ENCODE measurements at places on chromosomes 7 and 10.

- no peak for DNase-seq
Observed at GRCh38 chr10:14751014-14751896, 23.4 kb downstream of the FAM107B start.

DNA sequence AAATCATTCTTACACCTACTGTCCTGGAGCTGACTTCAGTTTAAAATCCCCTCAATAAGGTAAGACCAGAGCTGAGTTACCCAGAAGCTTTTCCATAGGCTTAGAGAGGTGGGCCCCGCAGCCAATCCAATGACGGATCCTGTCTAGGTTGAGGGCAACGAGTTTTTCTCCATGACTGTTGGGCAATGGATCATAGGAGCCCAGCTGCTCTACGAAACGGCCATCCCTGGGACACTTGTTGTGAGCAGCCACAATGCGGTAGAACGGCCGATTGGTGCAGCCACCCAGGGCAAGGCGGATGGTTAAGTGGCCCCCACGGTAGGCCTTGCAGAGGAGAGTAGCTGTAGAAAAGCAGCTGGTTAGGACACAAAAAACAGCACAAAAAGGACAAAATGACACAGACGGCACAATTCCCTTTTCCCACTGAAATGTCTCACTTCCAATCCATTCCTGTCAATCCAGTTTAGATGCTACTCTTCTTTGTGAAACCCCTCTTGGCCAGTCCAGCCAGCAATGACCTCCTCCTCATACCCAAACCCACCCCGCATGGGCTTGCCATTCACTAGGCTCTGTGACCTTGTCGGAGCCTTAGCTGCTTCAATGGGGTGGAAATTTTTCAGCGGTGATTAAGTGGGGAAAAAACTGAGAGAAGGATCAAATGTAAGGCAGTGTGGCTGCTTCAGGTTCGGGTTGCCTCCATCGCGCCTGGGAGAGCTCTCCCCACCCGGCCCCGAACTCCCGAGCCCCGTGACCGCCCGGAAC, 580 bp downstream of the MRPS16 start:
- DNase-seq: no peak

- peak; percentile 22 for DNase-seq
Observed at GRCh38 chr7:68929781-68930261, 668.5 kb upstream of the AUTS2 start.

- DNase-seq: no peak
Observed at GRCh38 chr7:25562673-25563182, 334.4 kb upstream of the NPVF start.

DNA sequence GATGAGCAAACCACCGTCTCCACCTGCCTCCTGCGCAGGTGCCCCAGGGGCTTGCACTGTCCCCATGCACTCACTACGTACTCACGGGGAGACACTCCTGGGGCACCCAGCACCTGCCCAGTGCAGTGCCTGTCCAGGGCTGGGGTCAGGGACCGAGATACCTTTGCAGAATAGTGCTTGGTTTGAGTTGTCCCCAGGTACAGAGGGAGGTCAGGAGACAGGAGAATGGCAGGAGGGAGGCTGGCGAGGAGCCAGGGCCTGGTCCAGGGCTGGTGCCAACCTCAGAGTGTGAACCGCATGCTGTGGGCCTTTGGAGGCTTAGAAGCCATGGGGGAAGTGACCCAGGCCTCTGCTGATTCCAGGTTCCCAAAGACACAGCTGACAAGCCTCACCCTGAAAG, 110.1 kb upstream of the GPR26 start:
- no peak for DNase-seq

- DNase-seq: no peak
Observed at GRCh38 chr10:113961182-113962031, 82.3 kb upstream of the ADRB1 start.

- DNase-seq: no peak
Observed at GRCh38 chr10:15660990-15661389, 58.7 kb downstream of the ITGA8 start.

- DNase-seq: no peak
Observed at GRCh38 chr7:157771-158625, 34.4 kb upstream of the FAM20C start.

- DNase-seq: no peak
Observed at GRCh38 chr7:107900496-107901015, 9.6 kb downstream of the DLD start.

- DNase-seq: no peak
Observed at GRCh38 chr10:96540240-96540639, 26.5 kb upstream of the TLL2 start.

- DNase-seq: no peak
Observed at GRCh38 chr7:30979027-30979426, 15.3 kb downstream of the GHRHR start.

DNA sequence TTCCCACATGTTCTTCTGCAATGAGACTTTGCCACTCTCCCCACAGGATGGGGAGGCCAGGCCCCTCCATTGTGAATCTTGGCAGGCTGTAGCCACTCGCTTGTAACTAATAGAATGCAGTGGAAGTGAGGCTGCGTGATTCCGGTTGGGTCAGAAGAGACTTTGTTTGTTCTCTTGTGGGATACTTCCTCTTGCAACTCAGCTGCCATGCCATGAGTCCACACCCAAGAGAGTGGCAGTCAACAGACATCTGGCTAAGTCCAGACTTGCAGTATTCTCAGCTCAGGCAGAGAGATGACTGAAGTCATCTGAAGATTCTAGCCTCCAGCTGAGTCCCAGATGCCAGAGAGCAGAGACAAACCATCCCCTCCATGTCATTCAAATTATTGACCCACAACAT, 153.4 kb upstream of the GDF10 start:
- no peak for DNase-seq

DNA sequence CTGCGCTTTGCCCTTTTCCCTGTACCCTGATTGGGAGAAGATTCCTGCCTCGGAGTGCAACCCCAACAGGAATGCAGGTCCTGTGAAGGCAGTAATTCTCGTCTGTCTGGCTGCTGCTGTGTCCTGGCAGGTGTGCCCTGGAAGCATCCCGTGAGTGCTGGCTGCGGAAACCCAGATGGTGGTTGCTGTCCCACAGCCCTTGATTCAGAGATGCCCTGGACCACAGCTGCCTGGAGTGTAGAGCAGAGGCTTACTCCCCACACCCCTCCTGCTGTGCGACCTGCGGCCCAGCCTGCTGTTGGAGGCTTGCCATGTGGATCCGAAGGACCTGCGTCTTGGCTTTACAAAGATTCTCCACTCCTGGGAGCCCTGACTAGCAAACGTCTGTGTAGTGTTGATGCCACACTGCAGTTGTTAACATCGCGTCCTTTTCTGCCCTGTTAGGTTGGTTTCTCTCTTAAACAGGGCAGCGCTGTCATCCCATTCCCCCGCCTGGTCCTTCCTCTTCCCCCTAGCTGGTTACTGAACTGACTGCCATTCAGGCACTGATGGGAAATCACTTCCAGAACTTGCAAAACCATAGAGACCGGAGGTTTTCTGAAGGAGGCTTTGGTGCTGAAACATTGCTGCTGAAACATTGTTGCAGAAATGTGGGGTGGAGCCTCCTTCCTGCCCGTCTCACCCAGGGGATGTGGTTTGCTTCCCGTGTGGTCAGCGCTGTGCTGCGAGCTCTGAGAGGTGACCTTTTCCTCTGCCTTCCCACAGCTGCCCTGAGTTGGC, 53.3 kb downstream of the DNAJB6 start:
- peak; percentile 67 for DNase-seq

DNA sequence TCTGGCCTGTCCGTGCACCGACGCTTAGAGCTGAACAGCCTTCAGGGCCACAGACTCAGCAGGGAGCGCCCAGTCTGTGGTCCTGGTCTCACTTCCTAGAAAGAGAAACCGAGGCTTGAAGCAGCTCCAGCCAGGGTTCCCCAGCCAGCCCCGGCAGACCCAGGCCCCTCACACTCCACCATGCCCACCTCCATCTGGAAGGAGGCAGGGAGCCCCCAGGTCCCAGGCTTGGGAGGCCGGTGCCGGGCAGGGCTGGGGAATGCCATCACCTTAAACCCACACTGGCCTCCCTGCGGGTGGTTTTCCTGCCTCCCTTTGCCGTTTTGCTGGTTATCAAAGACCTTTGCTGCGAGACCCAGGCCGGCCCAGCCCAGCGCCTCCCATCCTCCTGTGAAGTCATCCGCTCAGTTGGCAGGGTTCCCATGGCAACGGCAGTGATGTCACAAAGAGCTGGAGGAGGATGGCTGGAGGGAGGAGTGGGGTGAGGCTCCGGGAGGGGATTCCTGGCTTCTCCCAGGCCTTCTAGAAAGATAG, 24.0 kb downstream of the ELFN1 start:
- peak; percentile 63 for DNase-seq

DNA sequence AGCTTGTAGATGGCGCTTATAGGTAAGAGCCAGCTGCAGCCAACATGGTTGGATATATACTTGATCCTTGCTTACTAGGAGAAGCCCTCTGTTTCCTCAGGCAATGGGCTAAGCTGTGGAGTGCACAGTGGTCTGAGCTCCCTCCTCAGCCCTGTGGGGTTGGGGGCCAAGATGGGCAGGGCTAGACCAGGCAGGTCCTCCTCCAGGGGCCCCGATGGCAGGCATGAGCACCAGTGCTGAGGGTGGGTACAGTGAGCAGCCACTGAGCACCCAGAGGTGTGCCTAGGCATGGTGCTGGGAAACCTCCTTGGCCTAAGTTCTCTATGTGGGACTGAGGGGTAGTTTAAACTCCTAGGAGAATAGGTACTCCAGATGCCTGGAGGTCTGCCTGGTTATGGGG, 680.2 kb downstream of the SUGCT start:
- no peak for DNase-seq

DNA sequence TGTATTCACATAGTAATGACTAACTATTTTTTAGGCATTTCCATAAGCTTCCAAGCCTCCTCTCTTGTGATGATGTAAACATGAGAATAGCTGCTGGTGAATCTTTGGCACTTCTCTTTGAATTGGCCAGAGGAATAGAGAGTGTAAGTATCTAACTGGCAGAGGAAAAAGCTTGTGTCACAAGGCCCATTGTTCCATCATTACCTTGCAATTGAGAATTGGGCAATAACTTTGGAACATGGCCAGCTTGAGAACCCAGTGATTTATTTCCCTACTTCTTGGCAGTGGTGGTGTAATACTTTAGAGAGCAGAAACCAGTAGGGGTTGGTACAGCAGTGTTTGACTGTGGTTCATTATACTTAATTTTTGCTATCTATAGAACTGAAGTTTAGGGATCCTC, 12.0 kb downstream of the IFRD1 start:
- peak; percentile 45 for DNase-seq

DNA sequence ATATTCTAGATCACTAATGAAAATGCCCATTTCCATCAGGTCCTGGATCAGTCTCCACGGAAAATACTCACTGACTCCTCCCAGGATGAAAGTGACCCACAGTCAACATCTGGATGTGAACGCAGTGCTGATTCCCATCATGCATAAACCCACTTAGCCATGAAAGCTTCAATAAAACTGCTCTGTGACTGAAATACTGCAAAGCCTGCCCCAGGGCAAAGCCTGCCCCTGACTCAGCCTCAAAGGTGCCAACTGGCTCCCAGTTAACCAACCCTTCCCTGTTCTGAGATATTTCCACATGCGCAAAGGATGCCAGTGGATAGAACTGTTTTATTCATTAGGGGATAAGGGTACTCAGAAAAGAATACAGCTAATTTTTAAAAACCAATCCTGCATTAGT, 24.0 kb downstream of the OSBPL3 start:
- DNase-seq: no peak

- DNase-seq: peak; percentile 45
Observed at GRCh38 chr10:4767033-4767814, 58.8 kb upstream of the AKR1E2 start.

GRCh38 chr7:137073571-137074325, 205.3 kb downstream of the CHRM2 start:
- DNase-seq: peak; percentile 60

DNA sequence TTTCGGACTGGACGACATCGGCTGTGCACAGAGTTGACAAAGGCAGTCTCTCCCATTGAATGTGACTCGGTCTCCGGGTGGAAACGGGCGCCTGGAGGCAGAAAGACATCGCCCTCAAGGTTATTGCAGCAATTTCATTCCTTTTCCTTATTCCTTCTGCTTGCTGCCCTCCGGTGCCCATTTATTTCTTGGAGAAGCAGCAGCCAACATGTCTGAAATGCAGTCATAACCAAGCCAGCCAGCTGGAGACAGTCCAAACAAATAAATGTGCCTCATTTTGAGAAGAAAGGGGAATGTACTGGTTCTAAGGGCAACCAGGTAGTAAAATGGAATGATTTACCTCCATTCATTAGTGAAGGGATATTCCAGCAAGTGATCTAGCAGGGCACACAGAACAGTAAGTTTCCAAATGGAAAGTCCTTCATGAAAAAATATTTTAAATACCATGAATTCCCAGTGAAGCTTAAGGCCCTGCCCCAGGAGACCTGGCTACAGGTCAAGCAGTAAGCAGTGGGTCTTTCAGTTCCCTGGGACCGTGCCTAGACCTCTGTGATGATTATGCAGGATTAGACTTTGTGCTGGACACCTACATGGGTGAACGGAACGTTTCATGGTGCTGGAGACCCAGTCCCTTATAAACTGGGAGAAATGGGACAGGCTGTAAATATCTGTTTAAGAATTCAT, 86.6 kb downstream of the ABLIM1 start:
- DNase-seq: no peak

GRCh38 chr7:106542550-106543220, 118.3 kb downstream of the CCDC71L start:
- peak; percentile 85 for DNase-seq

GRCh38 chr7:158975526-158976467, 119.4 kb downstream of the DYNC2I1 start:
- DNase-seq: no peak

DNA sequence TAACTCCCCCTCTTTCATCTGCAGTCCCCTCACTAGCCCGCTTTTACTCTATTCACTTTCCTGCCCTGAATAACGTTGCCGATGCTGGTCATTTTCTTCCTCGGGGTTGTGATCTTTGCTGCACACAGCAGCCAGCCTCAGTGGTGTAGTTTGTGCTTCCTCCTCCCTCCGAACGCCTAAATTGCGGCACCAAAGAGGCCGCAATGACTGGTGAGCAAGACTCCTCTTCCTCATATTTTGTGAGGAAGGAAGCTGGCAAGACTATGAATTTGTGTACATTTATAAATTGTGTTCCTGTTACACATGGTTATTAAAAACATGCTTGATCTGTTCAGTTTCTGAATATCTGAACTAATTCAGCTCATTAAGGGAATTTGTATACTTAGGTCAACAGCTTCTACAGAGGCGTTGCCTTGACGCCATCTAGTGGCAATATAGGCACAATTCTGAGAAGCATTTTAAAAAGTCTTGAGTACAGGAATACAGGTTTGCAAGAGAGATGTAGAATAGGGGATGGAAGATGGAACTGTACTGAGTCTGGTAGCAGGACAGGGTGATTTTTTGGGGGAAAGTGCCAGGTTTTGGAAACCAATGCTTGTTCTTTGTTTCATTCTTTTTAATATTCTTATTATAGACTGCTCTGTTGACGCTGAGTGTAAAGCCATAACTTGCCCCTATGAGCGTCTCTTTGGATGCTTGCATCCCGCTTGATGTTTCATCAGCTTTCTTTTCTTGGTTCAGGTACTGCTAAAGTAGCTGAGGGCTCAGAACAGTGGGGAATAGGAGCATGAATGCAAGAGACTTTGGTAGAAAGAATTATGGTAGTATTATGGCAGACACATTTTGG, 4.1 kb upstream of the TAS2R5 start:
- peak; percentile 59 for DNase-seq

GRCh38 chr7:117470777-117471176, 9.0 kb upstream of the CFTR start:
- DNase-seq: no peak

Measured in brain microvascular endothelial cell (primary cell).